Cardiac muscle cell (in vitro differentiated cells and primary cell): ENCODE measurements at places on chromosomes 3 and 15. TPM values are rescaled to one million over a fixed set of nuclear protein-coding genes. Genes with fewer than 3 reads are reported as not detected.

The SPESP1 gene
- not detected in 2 replicates for total RNA-seq

The APOD gene
- not detected in 2 replicates for total RNA-seq

The PRSS50 gene
- 3.2 and 4.1 TPM in 2 replicates for total RNA-seq

The CSTA gene
- not detected in 2 replicates for total RNA-seq

The NSUN3 gene
- total RNA-seq, result 6.0 and 7.3 TPM in 2 replicates

The SNTN gene
- 0.24 TPM in 1 of 2 replicates, not detected in the other for total RNA-seq

The ZNF620 gene
- 7.5 and 8.8 TPM in 2 replicates for total RNA-seq

The AQP9 gene
- not detected in 2 replicates for total RNA-seq

The MYLK gene
- total RNA-seq, result 2.0 and 4.8 TPM in 2 replicates

The ARHGEF26 gene
- 4.0 and 4.2 TPM in 2 replicates for total RNA-seq

The SETMAR gene
- 15.3 and 20.6 TPM in 2 replicates for total RNA-seq

The SCAP gene
- 124 and 140 TPM in 2 replicates for total RNA-seq

The GPR149 gene
- total RNA-seq, result not detected in 2 replicates

The MASP1 gene
- 397 and 507 TPM in 2 replicates for total RNA-seq

The CCR9 gene
- 0.21 and 0.27 TPM in 2 replicates for total RNA-seq

The ANXA2 gene
- total RNA-seq, result 90.2 and 217 TPM in 2 replicates
